Stimulated activated CD4-positive, alpha-beta T cell treated with anti-CD3 and anti-CD28 coated beads, Interleukin-1b, Interleukin-23, amount 100 ng/mL, for 1 hour (primary cell): ENCODE measurements at places on chromosomes 5 and 9.

DNA sequence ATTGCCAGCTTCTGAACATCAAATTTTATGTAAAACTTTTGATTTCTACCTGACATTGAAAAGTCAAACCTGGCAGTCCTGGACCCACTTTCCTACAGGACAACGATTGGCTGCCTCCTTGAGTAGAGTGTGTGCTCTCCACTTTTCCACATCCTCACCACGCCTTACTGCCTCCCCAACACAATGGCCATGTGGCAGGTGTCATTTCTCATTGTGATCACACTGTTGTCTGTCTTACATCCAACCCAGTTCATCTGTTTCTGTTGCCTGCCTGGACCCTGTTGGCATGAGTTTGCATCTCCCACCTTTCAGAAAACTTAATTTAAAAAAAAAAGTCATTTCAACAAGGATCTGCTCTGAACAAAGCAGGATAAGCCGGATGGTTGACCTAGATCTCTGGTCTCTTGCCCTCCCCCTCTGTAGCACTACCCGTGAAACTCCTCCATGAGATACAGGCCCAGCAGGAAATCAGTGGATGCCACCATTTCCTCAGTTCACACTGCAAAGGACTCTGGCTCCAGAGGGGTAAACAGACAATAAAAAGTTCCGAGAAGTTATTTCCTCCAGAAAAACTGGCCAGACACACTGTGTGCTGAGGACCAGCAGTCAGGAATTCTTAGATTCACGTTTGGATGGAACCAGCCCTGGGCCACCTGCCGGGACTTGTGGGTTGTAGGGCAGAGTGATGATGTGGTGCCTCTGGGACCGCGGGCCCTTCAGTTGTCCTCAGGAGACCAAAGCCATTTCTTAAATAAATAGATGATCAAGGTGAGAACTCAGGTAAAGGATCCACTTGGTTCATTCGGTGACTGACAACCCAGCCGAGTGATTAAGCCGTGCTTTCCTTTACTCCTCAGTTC lies 48.6 kb downstream of the AMBP start:
- DNase-seq, result no peak

- no peak for DNase-seq
These were observed 153.6 kb downstream of the TRIO start for GRCh38 chr5:14296533-14297331.

GRCh38 chr9:83959061-83959460 lies 21.0 kb downstream of the HNRNPK start:
- no peak for DNase-seq

- no peak for DNase-seq
These were observed 145.0 kb upstream of the CDH10 start for GRCh38 chr5:24789611-24790351.

- DNase-seq, result no peak
These were observed 8.4 kb downstream of the GNAQ start for GRCh38 chr9:78023003-78023741.

DNA sequence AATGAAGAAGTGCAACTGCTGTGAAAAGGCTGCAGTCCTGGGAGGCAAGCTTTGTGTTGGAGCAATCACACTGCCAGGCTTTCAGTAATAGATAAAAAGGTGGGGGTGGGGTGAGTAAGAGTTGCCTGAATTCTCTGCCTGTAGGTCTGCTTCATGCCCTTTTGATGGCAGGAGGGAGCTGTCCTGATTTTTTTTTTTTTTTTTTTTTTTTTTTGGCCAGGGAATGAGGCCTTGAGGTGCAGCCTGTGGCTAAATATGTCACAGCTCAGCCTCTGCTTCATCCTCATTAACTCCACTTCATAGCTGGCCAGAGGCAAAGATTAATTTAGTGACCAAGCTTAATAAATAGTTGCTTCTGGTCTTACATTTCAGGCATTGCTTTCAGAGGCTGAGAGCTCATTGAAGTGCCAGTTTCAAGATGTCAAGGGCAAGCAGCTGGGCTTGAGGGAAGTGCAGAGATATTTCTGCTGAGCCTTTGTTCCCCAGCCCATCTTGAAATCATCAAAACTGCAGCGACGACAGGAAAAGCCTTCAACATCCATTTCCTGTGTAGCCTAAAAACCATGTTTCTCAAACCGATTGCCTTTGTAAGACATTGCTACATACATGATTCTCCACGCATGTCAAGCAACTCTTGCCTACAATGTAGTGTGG lies 134.7 kb downstream of the MACIR start:
- DNase-seq, result no peak

DNA sequence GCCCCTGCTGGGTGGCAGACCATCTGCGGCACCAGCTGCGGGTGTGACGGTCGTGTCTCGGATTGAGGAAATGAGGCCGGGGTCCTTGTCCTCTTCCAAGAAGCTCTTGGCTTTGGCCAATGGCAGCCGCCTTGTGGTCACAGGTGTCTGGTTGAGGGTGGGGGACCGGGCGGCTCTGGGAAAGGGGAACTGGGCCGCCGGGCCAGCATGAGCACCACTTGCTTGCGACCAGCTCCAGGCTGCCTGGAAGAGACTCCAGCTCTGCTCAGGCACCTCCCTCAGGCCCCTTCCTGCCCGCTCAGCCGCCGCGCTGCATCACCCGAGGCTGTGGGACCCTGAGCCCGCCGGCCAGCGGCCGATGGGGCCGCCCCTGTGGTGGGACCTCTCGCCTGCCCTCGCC lies 59.7 kb downstream of the RXRA start:
- no peak for DNase-seq

DNA sequence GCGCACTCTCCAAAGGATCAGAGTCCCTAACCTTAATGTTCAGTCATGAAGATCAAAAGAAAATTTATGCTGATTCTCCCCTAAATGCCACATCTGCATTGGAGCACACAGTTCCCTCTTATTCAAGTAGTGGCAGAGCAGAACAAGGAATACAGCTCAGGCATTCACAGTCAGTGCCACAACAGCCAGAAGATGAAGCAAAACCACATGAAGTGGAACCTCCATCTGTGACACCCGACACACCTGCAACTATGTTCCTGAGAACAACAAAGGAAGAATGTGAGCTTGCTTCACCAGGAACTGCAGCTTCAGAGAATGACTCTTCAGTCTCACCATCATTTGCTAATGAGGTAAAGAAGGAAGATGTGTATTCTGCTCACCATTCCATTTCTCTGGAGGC lies 40.0 kb downstream of the CMYA5 start:
- DNase-seq, result no peak

GRCh38 chr9:28915202-28915930 lies 1342.1 kb upstream of the C9orf72 start:
- DNase-seq, result no peak

- no peak for DNase-seq
These were observed 96.2 kb downstream of the HSPA4 start for GRCh38 chr5:133147815-133148567.

DNA sequence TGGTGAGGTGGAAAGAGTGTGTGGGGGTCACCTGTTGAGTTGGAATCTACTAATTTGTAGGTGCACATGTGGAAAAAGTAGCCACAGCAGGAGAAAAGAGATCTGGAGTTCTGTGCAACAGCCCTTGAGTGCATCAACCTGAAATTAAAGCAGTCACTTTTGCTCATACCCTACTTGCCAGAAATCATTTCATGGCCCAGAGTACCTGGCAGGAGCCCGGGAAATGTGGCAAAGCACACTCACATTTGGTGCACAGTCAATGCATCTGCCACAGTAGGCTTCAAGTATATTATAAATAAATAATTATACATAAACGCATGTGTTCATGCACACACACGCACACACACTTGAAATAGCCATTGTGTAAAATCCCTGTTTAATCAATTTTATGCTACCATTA lies 203.0 kb downstream of the ICE1 start:
- no peak for DNase-seq

GRCh38 chr5:17184588-17184987 lies 32.8 kb upstream of the BASP1 start:
- no peak for DNase-seq

- no peak for DNase-seq
These were observed 201.9 kb upstream of the ANKH start for GRCh38 chr5:15073453-15073852.

- no peak for DNase-seq
These were observed 76.6 kb upstream of the NR4A3 start for GRCh38 chr9:99745085-99745484.

DNA sequence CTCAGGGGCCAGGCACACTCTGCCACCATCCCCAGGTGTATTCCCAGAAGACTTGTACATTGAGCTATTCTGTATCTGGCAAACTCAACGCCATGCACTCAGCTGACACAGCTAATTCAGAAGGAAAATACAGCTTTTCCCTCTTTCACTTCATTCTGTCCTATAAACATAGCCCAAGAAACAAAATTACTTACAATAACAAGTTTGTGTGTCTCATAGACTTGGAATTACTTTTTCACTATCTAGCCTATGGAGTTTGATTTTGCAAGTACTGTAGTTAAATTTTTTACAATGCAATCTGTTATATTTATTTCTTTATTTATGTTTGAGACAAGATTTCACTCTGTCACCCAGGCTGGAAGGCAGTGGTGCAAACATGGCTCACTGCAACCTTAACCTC lies 125.1 kb upstream of the KLF9 start:
- DNase-seq, result no peak

- no peak for DNase-seq
These were observed 92.0 kb upstream of the DNAH5 start for GRCh38 chr5:14036514-14036913.

- no peak for DNase-seq
These were observed 32.5 kb upstream of the ZNF366 start for GRCh38 chr5:72539726-72540125.

DNA sequence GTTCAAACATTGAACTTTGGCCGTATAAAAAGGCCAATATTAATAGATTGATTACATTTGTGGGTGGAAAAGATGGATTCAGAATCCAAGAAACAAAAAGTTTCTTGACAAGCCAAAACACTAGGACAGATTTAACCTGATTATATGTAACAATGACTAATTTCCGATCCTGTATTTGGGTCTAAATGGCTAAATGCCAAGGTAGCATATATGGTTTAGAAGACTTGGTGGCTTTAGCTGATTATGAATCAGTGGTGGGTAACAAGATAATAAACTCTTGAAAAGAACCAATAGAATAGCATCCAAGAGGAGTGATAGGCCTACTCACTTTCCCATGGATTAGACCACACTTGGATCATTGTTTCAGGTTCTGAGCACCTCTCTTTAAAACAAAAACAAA lies 21.8 kb upstream of the ANP32B start:
- no peak for DNase-seq

GRCh38 chr5:35990941-35991611 lies at the start of gene UGT3A1:
Gene UGT3A1, minus strand, starts transcription at chr5:35991390. Its CDS starts 150 bp downstream, at chr5:35991240.
- DNase-seq, result no peak

DNA sequence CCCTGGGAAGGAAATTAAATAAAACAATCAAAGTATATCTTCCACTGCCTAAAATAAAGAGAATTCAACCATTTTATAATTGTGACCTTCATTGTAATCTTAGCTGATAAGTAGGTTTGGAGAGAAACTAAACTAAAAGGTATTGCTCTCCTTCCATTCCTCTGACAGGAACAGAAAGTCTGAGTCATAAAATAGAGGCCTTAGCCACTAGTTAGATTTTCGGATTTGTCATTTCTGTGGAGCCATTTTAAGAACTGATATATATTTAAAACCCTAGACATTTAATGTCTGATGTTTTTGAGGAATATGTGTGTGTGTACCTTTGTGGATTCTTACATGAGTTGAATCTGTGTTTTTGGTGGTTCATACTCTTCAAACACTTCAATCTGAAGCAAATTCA lies 11.8 kb upstream of the TMC1 start:
- DNase-seq, result no peak

DNA sequence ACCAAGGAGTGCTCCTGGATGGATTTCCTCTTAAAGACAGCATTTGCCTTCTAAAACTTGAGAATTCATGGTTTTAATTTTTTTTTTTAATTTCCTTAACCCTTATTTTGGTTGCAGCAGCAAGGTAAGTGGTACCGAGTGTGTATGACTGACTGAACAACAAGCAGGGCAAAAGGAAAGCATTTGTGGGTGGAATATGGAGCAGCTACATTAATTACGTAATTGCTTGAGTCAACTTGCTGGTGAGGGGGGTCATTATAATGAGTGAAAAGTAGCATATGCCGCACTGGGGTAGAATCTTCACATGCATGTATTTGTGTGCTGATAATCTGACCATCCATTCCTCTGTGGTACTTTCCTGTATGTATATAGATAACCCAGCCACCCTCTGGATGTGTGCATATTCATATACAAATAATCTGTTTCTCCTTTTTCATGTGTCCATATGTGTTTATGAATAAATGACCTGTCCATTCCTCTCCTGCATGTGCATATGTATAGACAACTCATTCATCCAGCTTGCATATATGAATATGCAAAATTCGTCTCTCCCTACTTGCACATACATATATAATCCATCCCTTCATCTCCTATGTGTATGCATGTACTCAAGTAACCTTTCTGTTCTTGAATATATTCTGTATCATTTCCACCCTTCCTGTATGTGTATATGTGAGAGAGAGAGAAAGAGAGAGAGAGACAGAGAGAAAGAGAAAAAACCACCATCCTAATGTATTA lies 147.5 kb upstream of the RUSC2 start:
- no peak for DNase-seq

GRCh38 chr9:30258094-30258493 lies 2126.3 kb upstream of the ACO1 start:
- no peak for DNase-seq

- no peak for DNase-seq
These were observed 12.3 kb upstream of the CAST start for GRCh38 chr5:96649681-96650540.

DNA sequence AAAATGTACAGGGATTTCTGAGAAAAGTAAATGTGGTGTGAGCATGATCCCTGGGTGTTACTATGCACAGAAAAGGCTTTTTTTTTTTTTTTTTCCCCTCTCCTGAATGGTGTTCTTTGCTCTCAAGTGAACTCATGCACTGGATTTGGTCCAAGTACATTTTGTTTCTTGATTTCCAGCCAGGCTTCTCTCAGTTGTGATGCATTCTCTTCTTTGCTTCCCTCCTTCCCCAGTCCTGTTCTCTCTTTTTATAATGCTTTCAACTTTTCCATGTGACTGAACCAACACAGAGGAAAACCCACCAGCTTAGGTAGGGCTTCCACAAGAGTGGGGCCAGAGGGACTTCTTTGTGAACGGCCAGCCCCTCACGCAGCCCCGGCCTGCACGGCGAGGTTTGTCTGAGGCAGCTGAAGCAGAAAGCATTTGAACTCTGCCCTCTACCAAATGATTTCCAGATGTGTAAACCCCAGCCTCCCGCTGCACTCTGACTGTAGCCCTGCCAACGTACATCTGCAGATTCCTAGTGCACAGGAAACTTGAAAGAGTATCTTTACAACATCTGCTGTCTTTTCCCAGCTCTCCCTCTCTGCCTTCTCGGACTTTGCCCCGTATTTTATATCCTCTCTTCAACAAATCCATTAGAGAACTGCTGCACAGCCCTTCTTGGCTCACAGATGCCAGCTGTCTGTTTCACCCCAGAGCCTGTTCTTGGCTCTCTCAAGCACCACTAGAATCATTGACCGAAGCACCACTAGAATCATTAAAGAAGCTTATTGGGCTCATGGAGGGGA lies 71.8 kb upstream of the CD180 start:
- DNase-seq, result no peak

DNA sequence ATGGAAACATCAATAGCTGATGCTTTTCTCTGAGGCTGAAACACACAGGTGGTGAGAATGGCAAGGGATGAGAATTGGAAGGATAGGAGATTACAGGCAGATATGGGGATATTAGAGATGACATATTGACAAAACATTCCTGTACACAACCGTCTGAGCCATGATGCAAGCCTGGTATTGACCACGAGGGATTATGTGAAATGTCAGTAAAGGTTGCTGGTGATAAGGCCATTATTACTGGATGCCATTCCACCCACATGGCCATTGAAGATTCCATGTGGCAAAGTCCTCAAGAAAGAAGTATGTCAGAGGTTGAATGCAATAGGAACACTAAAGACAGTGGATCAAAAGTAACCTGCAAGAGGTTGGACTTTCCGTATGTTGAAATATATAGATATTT lies 15.7 kb downstream of the GRAMD2B start:
- no peak for DNase-seq
